Muscle of back (tissue), 13 donors: ENCODE measurements at places on chromosomes 6 and 20.

- no peak for DNase-seq
These were observed 53.3 kb downstream of the SYNDIG1 start for GRCh38 chr20:24522452-24523330.

DNA sequence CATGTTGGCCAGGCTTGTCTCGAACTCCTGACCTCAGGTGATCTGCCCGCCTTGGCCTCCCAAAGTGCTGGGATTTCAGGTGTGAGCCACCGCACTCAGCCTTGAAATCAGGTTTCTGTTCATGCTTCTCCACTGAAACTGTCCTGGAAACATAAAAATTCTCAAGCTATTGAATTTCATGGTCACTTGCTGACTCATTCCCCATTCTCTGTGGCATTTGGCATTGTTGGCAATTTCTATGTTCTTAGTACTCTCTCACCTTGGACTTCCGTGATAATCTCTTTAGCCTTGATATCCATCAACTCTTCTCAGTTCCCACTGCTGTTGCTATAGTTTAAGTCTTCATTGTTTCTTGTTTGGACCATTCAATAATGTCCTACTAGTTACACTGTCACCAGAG lies 6.2 kb downstream of the SEL1L2 start:
- no peak for DNase-seq

GRCh38 chr6:17442196-17442595 lies 48.8 kb downstream of the CAP2 start:
- no peak for DNase-seq

GRCh38 chr6:98593676-98594075 lies 240.7 kb upstream of the POU3F2 start:
- no peak for DNase-seq

DNA sequence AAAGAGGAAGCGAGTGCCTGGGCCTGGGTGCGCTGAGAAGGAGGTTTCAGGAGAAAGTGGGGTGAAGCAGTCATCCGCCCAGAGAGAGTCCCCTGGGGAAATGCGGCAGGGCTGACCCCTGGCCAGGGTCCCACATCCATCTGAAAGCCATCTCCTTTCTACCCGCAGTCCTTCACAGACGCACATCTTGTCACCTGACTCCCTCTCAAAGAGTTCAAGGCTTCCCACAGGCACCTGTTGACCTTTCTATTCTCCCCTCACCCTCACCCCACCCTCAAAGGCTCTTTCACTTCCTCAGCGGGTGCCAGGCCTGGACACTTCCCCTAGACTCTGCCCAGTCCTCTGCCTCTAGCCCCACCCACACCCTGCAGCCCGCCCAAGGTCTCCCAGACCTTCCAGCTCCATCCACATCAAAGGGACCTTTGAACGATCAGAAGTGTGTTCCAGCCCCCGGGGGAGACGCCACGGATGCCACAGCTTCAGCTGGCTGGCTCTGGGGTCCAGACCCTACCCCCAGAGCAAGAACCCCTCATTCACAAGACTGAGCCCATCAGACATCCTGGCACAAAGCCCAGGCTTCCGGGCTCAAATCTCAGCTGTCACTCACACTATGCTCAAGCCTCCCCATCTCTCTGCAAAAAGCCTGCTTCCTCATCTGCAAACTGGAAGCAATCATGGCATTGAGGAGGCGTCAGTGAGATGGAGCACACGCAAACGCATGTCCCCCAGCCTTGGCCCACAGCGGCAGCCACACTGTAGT lies 2.1 kb downstream of the CTSZ start:
- DNase-seq = peak; percentile 60

DNA sequence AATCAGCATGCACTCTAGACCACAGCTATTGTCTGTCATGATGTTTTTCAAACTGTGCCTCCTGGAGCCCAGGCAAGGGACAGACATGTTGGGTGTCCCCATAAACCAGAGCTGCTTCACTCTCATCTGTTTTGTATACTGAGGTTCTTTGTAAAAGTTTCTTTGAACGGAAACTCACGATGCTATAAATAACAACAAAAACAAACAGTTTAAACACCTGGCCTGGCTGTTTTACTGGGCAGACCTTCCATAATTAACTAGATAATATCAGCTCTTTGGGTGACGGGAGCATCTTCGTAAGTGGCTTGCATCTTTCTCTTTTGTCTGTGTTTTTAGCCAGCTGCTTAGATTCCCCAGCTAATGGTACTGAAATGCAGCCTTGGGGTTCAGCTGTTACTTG lies 190.3 kb downstream of the ZDHHC14 start:
- DNase-seq = no peak

- no peak for DNase-seq
These were observed 37.1 kb upstream of the B4GALT5 start for GRCh38 chr20:49750611-49751396.

DNA sequence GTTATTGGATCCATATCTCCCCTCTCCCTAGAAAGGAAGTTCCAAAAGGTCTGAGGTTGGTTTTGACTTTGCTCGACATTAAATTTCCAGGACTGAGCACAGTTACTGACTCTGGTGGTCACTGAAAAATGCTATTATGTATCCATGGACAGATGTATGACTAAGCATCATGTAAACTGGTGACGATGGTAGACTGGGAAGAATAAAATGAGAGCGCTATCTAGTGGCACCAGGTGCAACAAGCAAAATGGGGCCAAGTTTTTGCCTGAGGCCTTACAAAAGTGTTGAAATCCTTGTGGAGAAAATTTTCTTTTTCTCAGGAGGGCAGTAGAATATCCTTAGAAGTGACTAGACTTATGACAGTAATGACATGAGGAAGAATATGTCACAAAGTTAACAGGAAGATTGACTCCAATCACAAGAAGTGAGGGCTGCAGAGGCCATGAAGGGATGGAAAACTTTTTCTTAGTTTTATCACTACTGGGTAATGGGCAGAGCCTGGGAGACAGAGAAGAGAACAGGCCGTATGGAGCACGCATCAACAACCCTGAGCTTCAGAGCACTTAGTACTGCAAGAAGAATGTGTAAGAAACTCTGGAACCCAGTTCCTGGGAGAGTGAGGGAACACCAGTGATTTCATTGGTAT lies 88.9 kb upstream of the ELOVL5 start:
- peak; percentile 17 for DNase-seq

DNA sequence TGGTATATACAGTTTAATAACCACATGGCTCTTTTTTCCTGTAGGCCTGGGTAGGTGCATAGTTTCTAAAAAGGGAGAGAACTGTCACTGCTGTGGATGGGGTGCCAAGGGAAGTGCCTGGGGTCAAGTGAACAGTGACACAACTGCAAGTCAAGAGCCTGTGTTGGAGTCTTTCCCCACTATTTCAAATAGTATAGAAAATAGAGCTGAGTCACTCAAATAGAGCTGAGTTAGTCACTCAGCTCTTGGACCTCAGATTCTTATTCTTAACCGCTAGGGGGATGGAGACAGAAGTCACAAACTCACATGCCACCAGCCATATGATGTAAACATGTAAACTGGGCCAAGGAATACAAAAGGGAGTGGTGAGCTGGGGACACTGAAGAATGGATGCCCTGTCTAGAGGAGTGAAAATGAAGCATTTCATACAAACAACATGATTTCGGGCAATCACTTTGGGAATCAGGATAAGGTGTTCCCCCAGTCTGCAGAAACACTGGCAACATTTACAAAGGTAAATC lies 2.1 kb downstream of the NQO2 start:
- DNase-seq = peak; percentile 53

- DNase-seq = peak; percentile 49
These were observed 108.7 kb downstream of the NCOA3 start for GRCh38 chr20:47610247-47610944.

GRCh38 chr6:143060806-143061596 lies at the start of gene AIG1:
Gene AIG1, plus strand, starts transcription at chr6:143060889. Its CDS starts 37 bp downstream, at chr6:143060926.
- peak; percentile 71 for DNase-seq

- DNase-seq = peak; percentile 36
These were observed 62.2 kb downstream of the MYLK4 start for GRCh38 chr6:2688401-2689064.

DNA sequence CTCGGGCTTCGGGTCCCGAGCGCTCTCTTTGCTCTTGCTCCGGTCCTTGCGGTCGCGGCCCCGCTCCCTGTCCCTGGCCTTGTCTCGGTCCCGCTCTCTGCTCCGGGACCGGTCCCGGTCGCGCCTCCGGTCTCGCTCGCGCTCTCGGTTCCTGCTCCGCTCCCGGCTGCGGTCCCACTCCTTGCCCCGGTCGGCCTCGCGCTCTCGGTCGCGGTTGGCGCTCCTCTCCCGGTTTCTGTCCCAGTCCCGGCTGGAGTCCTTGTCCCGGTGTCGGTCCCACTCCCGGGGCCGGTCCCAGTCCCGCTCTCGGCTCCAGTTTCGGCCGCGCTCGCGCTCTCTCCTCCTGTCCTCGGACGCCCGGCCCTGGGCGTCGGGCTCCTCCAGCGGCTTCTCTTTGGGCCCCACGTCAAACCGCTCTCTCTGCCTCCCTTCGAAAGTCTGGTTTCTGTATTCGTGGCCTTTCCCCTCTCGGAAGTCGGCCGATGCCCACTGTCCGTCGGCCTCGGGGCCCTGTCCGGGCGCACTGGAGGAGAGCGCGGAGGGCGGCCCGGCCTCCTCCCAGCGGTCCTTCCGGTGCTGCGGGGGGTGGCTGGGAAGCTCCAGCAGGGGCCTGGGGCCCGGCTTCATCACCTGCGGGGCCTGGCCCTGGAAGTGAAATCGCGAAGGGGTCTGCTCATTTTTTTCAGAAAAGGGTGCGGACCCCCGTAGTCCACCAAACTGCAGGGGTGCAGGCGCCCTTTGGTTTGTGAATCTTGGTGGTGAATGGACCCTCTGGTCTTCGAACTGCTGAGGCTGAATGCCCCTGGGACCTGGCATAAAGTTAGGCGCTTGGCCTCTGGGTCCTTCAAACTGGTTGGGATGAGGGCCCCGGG lies 17.9 kb upstream of the TCFL5 start:
- DNase-seq = no peak

DNA sequence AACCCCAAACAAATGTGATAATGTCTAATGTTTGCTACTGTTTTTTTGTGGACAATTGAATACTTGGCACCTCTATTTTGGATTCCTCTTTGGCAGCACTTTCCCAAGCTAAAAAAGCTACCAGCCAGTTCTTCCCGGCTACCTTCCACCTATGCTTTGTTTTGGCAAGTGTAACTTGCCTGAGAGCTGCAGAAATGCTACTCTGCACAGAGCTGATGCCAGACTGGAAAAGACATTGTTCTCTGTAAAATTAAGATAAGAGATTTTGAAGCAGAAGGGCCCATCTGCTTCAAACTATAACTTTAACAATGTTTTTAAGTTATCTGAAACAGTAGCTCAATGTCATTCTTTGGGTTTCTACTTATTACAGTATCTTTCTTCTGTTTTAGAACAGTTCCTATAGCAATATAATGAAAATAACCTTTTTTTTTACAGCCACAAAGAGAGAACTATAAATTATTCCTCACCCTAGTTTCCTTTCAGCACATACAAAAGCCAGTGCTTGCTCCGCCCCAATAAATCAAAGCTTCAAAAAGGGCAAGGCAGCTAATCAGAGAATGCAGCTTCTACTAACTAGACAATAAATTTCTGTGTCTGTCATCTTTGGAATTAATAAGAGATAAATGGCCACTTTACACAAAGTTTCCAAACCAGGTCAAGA lies 183.1 kb downstream of the UBE3D start:
- no peak for DNase-seq

- no peak for DNase-seq
These were observed 802 bp downstream of the CYP39A1 start for GRCh38 chr6:46651816-46652215.

GRCh38 chr20:17287503-17287902 lies 60.7 kb downstream of the PCSK2 start:
- DNase-seq = no peak

GRCh38 chr6:161635975-161636374 lies 362.1 kb upstream of the AGPAT4 start:
- DNase-seq = no peak

DNA sequence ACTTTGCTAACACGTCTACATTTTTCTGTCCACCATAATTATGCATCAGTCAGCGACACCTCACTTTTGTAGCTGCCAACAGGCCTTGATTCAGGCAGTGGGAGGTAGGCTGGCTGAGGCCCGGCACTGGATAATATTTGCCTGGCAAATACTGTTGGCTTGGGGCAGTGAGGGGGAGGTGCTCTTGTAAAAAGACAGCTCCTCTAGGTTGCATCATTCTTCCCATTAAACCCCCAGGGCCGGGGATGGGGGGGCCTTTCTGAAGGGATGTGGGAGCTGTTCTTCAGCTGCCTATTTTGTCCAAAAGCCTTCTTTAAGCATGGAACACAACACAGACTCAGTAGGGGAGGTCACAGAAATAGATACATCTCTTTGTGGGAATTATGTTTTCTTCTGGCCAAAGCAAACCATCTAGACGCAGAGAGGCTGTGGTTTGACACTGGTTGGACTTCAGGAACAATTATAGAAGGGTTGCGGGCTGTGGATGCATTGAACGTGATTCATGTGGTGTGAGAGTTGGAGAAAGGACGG lies 338.3 kb upstream of the NT5E start:
- DNase-seq = no peak
